ENCODE measurements at places on chromosomes 1 and 21. TPM values are rescaled to one million over a fixed set of nuclear protein-coding genes. Genes with fewer than 3 reads are reported as not detected.
A peak's percentile ranks its signal among the peaks of the same experiment; 100 is the strongest.

DNA sequence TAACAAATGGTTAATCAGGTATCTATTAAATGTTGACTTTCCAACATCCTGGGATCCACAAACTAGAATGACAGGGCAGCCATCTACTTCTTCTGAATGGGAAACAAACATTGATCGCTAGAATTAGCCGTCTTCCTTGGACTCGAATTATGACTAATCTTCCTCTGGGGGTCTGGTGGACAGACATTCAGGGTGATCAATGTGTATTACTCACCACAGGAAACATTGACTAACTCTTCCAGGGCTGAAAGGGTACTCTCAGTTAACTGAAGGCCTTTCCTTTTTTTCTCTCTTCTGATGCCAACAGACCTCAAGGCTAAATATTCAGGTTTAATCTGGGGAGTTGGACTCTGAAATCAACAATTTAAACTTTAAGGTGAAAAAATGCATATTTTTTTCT lies 9.5 kb downstream of the NOL9 start:
- no peak for DNase-seq

Gene SLC50A1
- 42.2 TPM for total RNA-seq

DNA sequence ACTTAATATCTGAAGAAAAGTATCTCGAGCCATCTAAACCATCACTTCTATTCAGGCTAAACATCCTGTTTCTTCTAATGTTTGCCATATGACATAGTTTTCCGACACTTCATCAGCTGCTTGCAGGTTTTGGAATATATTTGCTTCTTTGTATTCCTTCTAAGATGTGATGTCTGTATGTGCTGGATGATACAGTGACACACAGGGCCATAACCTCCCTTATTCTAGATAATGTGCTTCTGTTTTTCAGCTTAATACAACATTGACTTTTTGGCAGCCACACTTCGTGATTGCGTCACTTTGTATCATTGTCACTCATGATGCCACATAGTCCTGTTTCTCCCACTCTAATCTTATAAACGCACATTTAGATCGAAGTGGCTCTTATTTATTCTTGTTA lies 156.3 kb downstream of the CRB1 start:
- DNase-seq = no peak

GRCh38 chr1:208219098-208219658 lies 25.0 kb downstream of the PLXNA2 start:
- no peak for DNase-seq

- peak; percentile 49 for DNase-seq
Measured at GRCh38 chr1:43274125-43274803, 4.5 kb downstream of the TMEM125 start.

Gene SPATA46
- not detected for total RNA-seq

- no peak for DNase-seq
Measured at GRCh38 chr1:197481101-197481500, 213.0 kb downstream of the CRB1 start.

Gene CFHR1
- total RNA-seq = not detected

- no peak for DNase-seq
Measured at GRCh38 chr1:195105281-195105680, 1503.0 kb downstream of the KCNT2 start.

GRCh38 chr1:2460996-2461751 lies 14.9 kb upstream of the PLCH2 start:
- DNase-seq = no peak

GRCh38 chr1:1120866-1121591 lies 5.1 kb upstream of the C1orf159 start:
- no peak for DNase-seq

- DNase-seq = no peak
Measured at GRCh38 chr1:92299477-92300150, 755 bp downstream of the RPAP2 start.

DNA sequence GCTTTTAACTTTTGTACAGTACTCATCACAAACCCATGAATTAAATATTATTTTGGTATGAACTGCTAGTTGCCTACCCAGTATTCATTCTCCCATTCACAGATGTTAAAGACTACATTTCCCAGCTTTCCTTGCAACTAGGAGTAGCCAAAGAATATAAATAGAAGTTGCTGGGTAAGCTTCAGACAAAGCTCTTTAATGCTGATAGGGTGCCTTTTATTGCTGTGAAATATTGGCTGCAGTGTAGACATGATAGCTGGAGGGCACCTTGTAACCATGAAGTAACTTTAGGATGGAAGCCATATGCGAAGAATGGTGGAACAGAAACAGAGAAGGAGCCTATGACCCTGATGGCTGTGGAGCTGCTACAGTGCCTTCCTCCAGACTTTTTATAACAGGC lies 16.7 kb downstream of the JUN start:
- DNase-seq = no peak

DNA sequence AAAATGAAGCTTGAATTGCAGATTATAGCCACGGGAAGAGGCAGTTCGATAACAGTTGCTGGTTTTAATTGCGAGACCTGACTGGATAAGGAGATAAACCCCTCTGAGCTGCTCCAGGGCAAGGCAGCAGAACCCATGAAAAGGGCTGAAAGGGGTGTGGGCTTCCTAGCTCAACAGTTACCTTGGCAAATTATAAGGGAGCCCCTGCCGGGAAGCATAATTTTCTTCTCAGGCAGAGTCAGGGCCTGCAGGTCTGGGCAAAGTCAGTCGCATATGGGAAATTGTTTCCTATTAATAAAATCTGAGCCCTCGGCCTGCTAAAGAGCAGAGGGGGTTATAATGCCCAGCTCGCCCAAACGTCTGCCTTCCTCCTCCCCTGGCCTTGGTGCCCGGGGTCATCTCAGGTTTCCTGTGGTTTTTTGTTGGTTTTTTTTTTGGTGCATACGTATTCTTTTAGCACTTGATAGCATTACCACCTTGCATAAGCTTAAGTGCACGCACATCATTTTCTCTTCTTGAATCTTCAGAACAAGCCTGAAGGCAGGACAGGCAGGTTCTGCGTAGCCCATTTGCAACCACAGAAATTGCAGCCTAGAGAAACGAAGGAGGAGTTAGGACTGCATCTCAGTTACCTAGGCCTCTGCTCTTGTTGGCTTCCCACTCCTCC lies 33.9 kb upstream of the SELENON start:
- no peak for DNase-seq

DNA sequence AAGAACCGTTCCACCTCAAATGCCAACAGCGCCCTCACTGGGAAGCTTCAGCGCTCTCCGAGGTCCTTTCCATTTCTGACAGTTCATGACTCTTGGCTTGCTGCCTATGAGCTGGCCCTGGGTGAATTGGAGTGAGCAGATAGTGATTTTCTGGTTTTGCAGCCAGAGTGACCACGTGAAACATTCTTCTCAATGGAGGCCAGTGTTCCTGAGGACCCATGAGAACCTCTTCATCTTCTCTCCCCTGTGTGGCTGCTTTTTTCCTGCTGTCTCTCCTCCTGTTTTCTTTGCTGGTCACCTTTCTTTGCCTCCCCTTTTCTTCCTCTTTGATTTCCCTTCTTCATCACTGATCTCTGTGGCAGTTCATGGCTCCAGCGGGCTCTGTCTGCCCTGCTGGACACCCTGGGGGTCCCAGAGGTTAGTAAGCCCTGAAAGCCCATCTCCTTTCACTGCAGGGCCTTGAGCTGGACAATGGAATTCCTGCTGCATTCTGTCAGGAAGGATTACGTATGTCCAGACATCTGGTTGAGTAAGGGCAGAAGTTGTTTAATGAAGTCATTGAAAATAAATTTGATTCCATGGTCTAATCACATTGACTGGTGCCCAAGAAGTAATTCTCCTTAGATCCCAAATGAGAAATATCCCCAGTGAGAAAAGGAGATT lies 29.9 kb downstream of the VASH2 start:
- peak; percentile 89 for DNase-seq
